ENCODE measurements at places on chromosomes 11 and 22.
A peak's percentile ranks its signal among the peaks of the same experiment; 100 is the strongest.

DNA sequence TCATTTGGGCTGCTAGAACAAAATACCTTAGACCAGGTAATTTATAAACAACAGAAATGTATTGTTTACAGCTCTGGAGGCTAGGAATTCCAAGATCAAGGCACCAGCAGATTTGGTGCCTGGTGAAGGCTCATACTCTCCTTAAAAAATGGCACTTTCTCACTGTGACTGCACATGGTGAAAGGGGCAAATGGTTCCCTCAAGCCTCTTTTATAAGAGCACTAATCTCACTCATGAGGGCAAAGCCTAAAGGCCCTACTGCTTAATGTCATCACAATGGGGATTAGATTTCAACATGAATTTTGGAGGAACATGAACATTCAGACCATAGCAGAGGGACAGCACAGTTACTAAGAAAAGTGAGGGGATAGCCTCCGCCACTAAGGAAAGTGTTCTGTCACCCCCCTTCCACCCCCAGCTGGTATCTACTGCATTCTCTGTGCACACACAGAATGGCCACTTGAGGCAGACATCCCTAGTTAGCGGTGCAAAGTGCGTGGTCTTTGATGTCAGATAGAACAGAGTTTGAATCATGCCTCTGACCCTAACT is 47.2 kb upstream of the CEP295 start:
- no peak for DNase-seq

GRCh38 chr11:36098087-36098486 is 154.2 kb downstream of the LDLRAD3 start:
- no peak for DNase-seq

- no peak for DNase-seq
Measured at GRCh38 chr11:64384028-64384737, 25.2 kb downstream of the RPS6KA4 start.

DNA sequence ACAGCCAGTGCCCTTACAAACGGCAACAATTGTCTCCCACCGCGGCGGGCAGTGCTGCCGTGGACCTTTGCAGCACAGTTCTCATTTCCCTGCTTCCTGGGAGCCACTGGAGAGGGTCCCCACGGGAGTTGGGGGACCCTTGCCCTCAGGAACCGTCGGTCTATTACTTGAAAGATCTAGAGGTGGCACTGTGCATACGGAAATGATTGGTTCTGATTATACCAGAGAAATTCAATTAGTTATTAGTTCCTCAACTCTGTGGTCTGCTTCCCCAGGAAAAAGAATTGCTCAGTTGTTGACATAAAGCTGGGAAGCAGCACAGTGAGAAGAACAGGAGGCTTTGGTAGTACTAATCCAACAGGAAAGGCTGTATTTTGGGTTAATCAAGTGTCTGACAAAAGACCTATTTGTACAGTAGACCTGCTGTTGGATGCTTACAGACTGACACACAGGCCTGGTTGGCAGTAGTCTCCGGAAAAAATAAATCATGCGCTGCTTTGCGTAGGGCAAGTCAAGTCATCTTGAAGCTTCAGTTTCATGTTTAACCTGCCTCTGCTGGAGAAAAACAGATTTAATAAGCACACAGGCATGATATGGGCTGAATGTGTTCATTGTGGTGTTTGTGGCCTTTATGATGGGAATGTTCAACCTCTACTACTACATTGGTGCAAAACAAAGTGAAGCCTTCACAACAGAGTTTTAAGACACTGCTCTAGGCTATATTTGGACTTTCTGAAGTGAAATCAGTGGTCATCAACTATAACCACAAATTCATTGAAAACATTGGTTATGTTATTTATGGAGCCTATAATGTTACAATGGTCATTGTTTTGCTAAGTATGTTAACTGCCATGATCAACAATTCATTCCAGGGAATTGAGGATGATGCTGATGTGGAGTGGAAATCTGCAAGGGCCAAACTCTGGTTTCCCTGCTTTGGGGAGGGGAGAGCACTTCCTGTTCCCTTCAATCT is 54.6 kb upstream of the SC5D start:
- no peak for DNase-seq

DNA sequence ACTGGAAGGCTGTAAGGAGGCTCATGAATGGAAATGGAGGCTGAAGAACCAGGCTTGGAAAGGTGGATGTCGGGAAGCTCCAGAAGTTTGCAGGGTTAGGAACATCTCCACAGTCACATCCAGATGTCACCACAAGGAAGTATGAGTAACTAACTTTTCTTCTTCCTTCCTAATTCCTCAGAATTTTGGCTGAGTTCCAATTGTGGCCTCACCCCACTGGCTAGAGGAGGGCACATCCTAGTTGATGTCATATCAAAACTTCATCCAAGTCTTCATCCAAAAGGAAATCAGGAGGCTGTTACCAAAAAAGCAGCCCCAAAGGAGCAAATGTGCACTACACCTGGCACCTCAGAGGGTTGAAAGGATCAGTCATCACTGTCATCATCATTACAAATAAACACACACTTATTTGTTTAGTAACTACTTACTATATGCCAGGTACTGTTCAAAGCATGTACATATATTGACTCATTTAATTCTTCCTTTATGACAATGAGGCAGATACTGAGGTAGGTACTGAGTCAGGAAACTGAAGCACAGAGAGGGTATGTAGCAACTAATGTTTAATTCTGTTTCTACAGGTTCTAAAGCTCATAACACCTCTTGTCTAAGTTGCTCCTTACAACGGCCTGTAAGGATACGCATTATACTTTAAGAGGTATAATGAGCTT is 7.3 kb upstream of the PTPN5 start:
- no peak for DNase-seq

GRCh38 chr22:28768701-28769393 is 3.6 kb upstream of the CCDC117 start:
- DNase-seq, result no peak

DNA sequence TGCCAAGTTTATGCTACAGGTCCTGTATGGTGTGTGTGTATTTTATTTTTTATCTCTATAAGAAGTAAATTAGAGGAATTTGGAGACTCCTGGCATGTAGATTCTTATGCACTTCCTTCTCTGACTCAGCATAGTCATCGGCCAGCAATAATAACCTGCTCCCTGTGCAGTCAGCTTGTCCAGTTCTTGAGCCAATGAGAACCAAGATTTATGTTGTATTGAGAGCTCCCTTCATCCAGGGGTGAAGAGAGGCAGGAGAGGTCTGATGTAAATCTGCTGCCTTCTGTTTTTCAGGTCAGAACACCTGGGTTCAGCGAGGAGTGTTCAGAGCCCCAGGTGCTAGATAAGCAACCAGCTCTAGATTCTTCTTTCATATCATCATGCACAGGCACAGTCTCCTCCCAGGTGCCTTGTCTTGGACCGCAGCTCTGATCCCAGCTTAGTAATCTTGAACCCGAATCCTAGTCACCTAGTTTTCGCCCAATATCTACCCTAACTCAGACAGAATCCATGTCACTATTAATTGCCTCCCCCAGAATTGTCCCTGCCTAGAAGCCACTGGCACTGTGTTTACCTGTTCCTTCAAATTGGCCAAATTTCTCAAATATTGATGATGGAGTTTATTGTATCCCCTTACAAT is 328.2 kb upstream of the NCAM1 start:
- no peak for DNase-seq

- no peak for DNase-seq
Measured at GRCh38 chr11:27837895-27838563, 137.8 kb upstream of the BDNF start.

DNA sequence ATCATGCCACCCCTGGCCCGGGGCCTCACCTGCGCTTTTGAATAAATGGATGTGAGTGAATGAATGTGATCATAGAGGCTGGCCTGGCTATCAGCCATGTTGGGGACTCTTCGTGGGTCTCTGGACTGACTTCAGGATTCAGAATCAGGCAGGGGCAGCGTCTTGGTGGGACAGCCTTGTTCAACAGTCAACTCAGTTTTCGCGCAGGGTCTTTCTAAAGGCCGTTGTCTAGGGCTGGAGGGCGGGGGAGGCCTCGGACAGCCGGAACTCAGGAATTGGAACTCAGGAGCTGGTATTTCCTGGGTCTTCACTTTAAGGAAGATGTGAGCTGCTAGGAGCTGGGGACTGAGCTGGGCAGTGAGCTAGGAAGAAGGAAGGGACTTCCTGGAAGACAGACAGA is 146.0 kb downstream of the CACNA1I start:
- DNase-seq, result no peak

DNA sequence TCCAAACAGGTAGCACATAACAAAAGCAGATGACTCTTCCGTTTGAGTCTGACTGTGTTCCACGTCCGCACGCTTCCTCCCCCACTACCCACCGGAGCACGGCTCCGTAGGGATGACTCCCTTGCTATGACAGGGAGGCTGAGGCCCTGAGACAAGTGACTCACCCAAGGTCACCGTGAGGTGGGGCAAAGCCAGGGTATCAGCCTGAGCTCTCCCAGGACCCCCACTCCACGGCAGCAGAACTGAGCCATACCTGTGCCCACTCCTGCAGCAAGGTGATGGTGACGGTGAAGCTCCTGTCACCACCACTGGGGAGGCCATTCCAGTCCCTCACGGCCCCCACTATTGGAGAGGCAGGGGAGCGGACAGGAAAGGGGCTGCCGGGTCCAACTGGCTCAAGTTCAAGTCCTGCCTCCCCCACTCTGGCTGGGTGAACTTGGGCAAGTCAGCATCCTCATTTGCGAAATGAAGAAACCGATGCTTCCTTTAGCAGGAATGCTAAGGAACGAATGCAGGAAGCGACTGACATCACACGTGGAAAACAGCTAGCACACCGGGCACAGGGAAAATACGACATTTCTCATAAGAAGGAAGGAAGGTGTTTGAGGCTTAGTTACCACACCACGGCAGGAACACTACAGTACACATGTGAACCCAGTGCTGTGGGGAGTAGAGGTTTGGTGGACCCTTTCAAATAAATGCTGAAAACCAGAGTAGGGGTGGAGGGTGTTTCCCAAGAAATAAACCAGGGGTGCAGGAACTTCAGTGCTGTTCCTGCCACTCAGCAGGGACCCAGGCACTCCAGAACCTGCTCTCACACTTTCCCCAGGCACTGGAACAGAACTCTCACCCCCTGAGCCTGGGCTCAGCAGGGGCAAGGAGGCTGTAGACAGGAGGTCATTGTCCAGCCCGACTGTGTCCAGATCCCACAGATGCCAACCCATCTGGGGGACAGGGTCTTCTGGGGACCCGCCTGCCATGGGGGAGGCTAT is 32.4 kb upstream of the CBX7 start:
- DNase-seq, result peak; percentile 67

DNA sequence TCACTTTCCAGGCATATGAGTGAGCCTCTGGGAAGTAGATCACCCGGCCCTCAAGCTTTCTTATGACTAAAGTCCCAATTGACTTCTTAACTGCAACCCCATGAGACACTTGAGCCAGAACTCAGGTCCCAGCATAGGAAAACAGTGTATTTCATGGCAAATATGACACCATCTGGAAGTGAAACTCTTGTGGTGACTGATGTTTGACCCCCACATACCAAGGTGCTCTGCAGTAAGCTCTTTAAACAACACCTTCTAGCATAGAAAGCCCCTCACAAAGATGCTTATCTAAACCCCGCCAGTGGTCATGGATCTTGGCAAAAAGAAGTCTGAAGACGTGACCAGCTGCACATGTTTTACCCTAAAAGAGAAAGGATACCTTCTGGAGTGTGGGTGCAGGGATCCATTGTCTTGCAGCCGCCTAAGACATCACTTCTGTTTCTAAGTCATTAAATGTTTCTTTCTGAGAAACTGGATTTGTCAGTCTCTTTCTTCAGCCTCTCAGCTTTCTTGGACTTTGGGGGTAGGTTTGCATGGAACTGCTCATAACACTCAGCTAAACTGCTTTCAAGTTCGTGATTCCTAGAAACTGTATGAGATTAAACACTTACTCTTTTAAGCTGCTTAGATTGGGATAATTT is 7.4 kb upstream of the PELI3 start:
- no peak for DNase-seq

DNA sequence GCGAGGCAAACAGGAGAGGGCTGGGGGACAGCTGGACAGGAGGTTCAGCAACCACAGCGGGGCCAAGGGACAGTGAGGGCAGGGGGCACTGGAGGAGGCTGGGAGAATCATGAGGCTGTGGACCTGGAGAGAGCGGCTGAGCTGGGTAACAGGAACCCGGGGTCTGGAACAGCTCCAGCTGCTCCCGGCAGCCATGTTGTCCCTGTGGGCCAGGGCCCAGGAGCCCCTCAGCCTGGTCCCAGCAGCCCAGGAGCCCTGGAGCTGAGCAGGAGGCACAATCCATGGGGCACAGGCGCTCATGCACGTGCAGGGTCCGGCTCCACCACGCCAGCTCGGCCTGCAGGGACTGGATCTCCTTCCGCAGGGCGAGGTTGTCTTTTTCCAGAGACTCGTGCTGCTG is 7.4 kb downstream of the BATF2 start:
- no peak for DNase-seq

GRCh38 chr11:2995893-2996554 is 3.9 kb upstream of the NAP1L4 start:
- DNase-seq, result no peak

DNA sequence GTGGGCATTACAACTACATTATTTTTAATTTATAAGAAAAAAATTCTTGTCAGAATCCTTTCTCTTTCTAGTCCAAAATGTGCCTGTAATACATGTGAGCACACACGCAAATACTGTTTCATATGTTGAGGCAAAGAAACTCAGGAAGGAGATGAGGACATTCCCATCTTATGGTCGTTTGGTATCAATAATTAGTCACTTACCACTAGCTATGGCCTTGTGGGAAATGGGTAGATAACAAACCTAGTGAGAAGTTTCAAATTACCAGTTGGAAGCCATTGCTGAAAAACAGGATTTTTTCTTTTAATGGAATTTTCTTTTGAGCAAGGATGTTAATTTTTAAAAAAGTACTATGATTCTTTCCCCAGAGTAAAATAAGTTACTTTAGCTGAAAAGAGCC is 25.7 kb downstream of the AMOTL1 start:
- DNase-seq, result no peak

- no peak for DNase-seq
Measured at GRCh38 chr22:40383905-40384304, 13.5 kb downstream of the SGSM3 start.

DNA sequence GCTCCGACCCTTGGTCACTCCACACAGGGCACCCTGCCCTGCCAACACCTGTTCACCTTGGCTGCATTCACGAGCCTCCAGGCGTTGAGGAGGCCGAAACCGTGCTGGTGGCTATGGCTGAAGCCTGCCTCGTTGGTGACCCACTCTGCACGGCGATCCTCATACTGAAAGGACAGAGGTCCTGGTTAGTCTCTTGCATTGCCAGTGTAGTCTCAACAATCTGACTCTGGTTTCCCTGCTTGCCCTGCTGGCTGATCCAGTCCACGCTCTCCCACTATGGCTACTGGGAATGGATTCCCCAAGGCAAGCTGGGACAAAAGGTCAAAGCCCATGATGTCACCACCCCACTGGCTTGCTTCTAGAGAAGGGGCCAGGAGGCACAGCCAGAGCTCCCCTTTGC is 12.9 kb downstream of the PCSK7 start:
- DNase-seq, result no peak
